ENCODE measurements at places on chromosomes 7 and 10. TPM values are rescaled to one million over a fixed set of nuclear protein-coding genes. Genes with fewer than 3 reads are reported as not detected.

- peaks cover 7% of the 10 kb centered on the region for H3K4me1 ChIP-seq
- no peaks in the 10 kb centered on the region for H3K27me3 ChIP-seq
- DNase-seq = no peak
These were observed 4.8 kb upstream of the UBE2D4 start for GRCh38 chr7:43921423-43921822.

GRCh38 chr10:124642088-124642710 is 102.0 kb downstream of the FAM53B start:
- no peak overlapping the region for H3K4me3 ChIP-seq
- no peak for DNase-seq
- peaks cover 75% of the 10 kb centered on the region for H3K4me1 ChIP-seq
- no peaks in the 10 kb centered on the region for H3K36me3 ChIP-seq
- H3K27me3 ChIP-seq = no peaks in the 10 kb centered on the region

Gene MACROH2A2
- 15.5 TPM for total RNA-seq

DNA sequence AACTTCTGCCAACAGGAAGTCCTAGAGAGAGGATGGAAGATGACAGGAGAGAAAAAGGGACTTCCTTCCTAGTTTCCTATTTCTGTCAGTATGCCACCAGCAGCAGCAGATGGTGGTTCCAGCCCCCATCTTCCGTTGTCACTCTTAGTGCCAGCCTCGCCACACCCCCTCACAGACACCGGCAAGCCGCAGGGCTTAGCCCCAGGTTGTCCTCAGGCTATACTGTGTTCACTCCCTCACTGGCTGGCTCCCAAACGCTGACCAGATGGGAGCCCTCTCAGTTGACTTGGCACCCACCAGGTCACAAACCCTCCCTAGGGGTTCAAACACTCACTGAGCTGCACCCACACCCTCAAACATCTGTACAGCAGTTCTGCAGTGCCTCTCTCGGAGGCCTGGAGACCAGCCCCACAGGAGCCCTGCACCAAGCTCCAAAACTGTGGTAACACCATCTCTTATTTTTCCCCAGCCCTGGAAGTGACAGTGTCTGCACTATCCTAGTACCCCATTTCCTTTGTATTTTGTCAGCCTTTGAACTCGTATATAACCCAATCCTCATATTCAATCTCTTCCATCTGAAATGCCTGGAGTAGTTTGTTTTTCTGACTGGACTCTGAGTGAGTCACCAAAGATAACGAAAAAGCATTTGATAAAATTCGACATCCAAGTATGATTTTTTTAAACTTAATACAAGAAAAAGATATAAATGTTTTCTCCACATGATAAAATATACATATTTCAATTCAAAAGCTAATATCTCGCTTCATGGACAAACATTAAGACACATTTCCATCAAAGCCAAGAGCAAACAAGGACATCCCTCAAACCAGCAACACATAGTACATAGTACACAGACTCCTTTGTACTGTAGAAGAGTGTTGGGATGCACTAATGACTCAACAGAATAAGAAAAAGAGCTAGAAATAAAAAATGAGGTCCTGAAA is 34.5 kb downstream of the SMURF1 start:
- H3K4me1 ChIP-seq = peaks cover 71% of the 10 kb centered on the region
- H3K36me3 ChIP-seq = no peaks in the 10 kb centered on the region
- no peak overlapping the region for H3K4me3 ChIP-seq

Gene IFIT1B
- not detected for total RNA-seq

DNA sequence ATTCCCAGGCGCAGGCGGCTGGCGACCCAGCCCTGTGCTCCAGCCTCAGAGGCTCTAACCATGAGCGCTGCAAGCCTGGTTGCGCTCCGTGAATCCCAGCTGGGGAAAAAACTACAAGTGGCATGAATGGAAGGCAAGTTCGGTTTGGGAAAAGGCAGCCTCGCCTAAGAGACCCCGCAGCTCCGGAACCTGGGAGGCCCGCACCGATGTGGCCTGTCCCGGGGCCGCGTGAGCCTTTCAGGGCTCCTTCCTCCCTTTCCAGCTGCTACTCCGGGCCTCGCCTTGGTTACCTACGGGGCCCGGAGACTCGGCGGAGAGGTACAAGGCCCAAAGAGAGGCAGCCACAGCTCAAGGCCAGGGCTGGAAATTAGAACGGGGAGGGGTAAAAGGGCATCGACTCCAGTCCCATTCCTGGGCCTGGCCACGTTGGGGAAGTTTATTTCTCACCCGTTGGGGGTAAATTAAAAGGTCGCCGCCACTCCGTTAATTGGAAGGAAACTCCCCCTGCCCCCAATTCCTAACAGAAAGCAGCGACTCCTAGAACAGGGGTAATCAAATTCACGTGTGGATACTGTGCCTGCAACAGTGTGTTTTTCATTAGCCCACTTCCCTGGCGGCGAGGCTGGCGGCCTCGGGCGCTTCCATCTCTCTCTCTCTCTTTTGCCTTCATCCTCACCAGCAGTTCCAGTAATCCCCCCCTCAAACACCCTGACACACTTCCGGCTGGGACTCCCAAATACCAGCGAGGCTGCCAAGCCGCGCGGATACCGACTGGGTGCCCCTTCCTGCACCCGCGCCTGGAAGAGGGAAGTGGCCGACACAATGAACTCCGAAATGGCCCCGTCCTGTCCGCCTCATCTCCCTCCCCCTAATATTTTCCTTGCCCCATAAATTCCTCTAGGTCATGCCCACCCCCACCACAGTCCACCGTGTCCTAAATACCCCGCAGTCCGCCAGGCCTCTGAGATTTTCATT is 1.5 kb upstream of the HOXA9 start:
- DNase-seq = no peak
- peak overlapping the region; percentile 56 for H3K4me3 ChIP-seq
- peak overlapping the region; percentile 99 for H3K27ac ChIP-seq
- H3K4me1 ChIP-seq = peaks cover 36% of the 10 kb centered on the region
- H3K36me3 ChIP-seq = no peaks in the 10 kb centered on the region

DNA sequence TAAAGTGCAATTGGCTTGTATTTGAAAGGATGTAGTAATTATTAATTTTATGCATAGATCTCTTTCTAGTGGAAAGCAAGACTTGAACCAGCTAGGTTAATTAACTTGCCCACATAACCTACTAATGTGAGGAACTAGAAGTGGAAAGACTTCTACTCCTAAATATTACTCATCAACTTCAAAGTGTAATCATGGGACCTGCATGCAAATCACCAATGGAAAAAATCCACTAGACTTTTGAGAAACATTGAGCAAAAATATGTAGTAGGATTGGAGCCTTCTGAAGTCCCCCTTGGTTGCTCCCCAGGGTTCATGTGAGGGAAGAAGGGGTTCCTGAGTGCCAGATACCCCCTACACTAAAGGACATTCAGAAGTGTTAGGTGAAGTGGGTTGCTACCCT is 240.2 kb downstream of the PTEN start:
- H3K4me1 ChIP-seq = no peaks in the 10 kb centered on the region
- H3K27me3 ChIP-seq = no peaks in the 10 kb centered on the region
- H3K27ac ChIP-seq = no peak overlapping the region

Gene MKRN1
- 38.8 TPM for total RNA-seq

Gene SPDYE16
- total RNA-seq = not detected

Gene ELN
- 38.3 TPM for total RNA-seq

GRCh38 chr7:149731207-149731955 is 42.0 kb downstream of the ZNF467 start:
- H3K4me3 ChIP-seq = no peak overlapping the region
- DNase-seq = no peak
- H3K27me3 ChIP-seq = no peaks in the 10 kb centered on the region
- H3K27ac ChIP-seq = no peak overlapping the region
- H3K36me3 ChIP-seq = peaks cover 47% of the 10 kb centered on the region

DNA sequence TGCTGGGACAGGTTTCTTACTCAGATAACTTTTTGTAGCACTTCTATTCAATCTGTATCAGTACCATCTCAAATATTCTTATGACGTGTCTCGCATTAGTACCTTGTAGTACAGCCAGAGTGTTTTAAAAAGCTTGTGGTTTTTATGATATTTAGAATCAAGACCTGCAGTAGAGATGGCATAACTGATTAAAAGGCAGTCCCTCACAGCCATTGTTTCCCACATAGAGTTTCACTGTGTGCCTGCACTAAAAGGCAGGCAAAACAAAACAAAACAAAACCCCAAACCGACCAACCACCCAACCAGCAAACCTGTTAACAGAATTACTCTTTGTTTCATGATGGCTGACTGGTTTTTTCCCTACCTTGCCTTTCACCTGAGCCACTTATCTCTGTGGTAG is 221.3 kb upstream of the DGKB start:
- DNase-seq = no peak
- no peak overlapping the region for H3K27ac ChIP-seq
- H3K4me3 ChIP-seq = no peak overlapping the region
- H3K27me3 ChIP-seq = no peaks in the 10 kb centered on the region
- H3K4me1 ChIP-seq = no peaks in the 10 kb centered on the region
- H3K36me3 ChIP-seq = no peaks in the 10 kb centered on the region

- H3K4me1 ChIP-seq = no peaks in the 10 kb centered on the region
- H3K36me3 ChIP-seq = no peaks in the 10 kb centered on the region
- H3K4me3 ChIP-seq = no peak overlapping the region
- no peak overlapping the region for H3K27ac ChIP-seq
- H3K27me3 ChIP-seq = no peaks in the 10 kb centered on the region
These were observed 81.6 kb downstream of the SFMBT2 start for GRCh38 chr10:7329219-7329618.

Gene SEMA3A
- 3.4 TPM for total RNA-seq

DNA sequence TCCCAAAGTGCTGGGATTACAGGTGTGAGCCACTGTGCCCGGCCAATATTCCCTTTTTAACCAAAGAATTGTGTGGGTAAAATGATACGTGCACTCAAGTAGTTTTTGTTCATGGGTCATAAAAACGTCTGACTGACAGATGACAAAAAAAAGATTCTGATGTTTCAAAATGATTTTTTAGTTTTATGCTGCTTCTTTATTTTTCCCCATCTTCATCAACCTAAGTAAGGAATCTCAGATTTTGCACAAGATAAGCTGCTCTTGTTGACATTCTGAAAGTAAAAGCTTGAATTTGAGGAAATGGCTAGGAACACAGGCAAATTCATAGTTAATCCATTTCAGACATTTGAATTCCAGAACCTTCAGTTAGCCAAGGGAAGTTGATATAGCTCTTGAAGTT is 526.1 kb upstream of the NRP1 start:
- H3K36me3 ChIP-seq = no peaks in the 10 kb centered on the region
- H3K4me3 ChIP-seq = no peak overlapping the region
- H3K27ac ChIP-seq = no peak overlapping the region
- no peaks in the 10 kb centered on the region for H3K4me1 ChIP-seq
- no peak for DNase-seq
- H3K27me3 ChIP-seq = no peaks in the 10 kb centered on the region

DNA sequence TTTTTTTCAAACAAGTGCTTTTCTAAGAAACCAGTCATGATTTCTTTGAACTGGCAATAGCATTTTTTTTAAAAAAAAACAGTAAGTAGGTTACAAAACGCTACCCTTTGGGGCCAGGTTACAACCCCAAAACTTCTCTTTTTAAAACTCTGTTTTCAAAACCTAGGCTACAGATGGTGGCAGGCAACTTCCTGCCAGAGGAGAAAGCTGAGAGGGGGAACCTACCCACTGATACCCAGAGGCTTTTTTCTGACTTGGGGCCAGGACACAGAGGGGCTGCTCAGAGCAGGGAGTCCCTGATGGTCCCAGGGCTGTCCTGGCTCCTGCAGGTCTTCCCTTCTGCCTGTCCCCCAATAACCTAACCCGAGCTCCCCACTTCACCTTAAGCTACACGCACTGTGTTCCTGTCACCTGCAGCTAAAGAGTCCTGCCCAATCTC is 6.9 kb downstream of the STN1 start:
- H3K27me3 ChIP-seq = no peaks in the 10 kb centered on the region
- peaks cover 42% of the 10 kb centered on the region for H3K4me1 ChIP-seq
- DNase-seq = no peak
- H3K27ac ChIP-seq = peak overlapping the region; percentile 31

- H3K27me3 ChIP-seq = no peaks in the 10 kb centered on the region
- H3K36me3 ChIP-seq = no peaks in the 10 kb centered on the region
- no peaks in the 10 kb centered on the region for H3K4me1 ChIP-seq
- no peak within 1 kb of the TSS for H3K27ac ChIP-seq
- no peak for DNase-seq
These were observed at the start of gene CALHM1 for GRCh38 chr10:103458720-103459119. Gene CALHM1 (minus strand): TSS chr10:103458900. CDS start chr10:103458751, 149 bp downstream.

DNA sequence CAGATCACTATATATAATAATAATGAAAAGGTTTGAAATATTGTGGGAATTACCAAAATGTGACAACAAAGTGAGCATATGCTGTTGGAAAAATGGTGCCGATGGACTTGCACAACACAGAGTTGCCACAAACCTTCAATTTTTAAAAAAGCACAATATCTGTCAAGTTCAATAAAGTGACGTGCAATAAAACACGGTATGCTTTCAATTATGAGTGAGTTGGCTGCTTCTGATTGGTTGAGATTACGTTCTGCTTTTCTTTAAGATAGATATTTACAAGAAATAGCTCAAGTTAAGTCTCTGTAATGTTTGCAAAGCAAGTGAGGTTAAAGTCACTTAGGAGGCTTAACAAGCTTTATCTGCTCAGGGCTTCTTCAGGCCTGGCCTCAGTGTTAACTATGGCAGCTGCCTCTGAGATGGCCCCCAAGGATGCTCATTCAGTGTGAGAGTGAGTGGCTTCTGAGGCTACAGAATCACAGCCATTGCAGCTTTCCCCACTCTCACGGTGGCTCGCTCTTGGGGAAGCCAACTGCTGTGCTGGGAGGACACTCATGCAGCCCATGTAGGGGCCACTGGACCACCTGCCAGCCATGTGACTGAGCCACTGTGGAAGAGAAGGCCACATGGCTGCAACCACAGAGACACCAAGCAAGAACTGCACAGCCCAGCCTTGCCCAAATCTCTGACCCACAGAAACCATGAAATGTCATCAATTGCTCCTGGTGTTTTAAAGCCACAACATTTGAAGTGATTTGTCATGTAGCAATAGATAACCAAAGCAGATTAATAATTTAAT is 78.3 kb upstream of the TMEM72 start:
- H3K27me3 ChIP-seq = no peaks in the 10 kb centered on the region
- no peak overlapping the region for H3K27ac ChIP-seq
- peaks cover 6% of the 10 kb centered on the region for H3K4me1 ChIP-seq
- H3K36me3 ChIP-seq = no peaks in the 10 kb centered on the region

DNA sequence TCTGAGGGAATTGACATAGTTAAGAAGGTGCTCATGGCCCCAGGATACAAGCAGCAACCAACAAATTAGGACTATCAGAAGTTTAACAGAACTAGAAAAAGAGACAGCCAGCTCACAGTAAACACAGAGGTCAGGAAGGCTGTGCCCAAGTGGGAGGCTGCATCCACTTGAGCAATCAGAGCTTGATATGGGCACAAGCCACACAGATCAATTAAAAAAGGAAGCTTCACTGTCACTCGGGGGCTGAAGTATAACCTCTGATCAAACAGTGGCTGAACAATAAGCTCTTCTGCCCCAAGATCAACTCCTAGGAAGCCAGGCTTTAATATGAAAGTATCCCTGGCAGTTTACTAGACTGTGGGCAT is 40.0 kb downstream of the ZNF438 start:
- no peak overlapping the region for H3K27ac ChIP-seq
- H3K4me3 ChIP-seq = no peak overlapping the region
- H3K4me1 ChIP-seq = no peaks in the 10 kb centered on the region
- H3K27me3 ChIP-seq = no peaks in the 10 kb centered on the region

DNA sequence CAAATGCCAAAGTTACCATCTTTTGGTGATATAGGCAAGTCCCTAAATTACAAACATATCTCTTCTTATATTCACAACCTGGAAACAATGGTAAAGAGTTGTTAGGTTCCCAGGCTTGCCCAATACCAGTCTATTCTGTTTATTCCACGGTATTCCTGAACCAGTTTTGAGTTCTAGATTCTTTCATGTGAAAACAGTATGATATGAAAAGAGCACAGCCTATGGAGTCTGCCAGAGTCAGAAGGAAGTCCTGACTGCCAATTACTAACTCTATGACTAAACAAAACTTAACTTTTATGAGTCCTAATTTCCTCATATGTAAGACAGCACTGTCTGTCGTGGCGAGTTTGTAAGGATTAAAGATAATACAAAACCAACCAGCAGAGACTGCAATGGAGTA is 5.6 kb downstream of the ABI1 start:
- no peak overlapping the region for H3K4me3 ChIP-seq
- H3K27ac ChIP-seq = no peak overlapping the region
- H3K36me3 ChIP-seq = no peaks in the 10 kb centered on the region
- peaks cover 77% of the 10 kb centered on the region for H3K4me1 ChIP-seq
- no peaks in the 10 kb centered on the region for H3K27me3 ChIP-seq
